ENCODE measurements at places on chromosomes 1 and 21. TPM values are rescaled to one million over a fixed set of nuclear protein-coding genes. Genes with fewer than 3 reads are reported as not detected.

DNA sequence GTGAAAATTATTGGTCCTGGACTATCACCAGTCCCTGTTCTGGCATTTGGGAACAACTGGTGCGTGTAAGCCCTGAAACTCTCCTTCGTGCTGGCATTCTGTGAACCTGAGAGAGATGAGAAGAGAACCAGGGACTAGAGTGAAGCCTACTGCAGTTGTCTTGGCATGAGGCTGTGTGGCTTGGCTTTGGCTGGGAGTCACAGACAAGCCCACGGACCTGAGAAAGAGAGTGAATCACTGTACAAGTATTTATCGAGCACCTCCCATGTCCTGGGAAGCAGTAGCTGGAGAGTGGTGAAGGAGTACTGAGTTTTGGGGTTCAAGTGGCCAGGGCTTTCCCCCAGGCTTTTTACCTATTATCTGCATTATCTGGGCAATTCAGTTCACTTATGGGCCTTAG, 63.3 kb downstream of the FGGY start:
- peak; percentile 54 for DNase-seq

GRCh38 chr1:65310078-65310587, 790 bp downstream of the DNAJC6 start:
- DNase-seq, result peak; percentile 42

Gene FAM131C
- total RNA-seq, result not detected

DNA sequence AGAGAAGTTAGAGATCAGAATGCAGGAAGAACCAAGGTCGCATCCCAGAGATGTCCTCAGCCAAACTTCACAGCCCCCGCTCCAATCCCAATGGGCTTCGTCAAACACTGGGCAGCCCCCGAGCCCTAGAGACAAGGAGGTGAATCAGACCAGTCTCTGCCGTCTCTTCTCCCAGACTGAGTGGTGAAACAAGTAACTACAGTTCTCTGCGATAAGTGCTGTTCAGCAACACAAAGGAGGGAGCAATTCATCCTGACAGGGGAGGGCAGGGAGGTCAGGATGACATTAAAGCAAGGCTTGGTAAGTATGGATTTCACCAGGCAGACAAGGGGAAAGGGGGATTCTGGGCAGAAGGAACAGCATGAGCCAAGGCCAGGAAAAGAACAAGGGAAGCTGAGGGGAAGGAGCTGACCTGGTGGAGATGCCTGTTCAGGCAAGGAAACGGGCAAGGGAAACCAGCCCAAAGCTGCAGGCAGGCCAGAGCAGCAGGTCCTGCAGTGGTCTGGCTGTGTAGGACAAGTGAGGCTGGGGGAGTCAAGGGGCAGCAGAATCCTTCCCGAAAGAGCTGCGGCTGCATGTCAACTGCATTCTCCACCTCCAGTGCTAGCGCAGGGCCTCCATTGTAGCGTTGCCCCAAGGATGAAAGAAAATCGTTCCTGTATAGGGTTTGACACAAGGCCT, 13.6 kb upstream of the ERI3 start:
- DNase-seq, result no peak

GRCh38 chr1:180217006-180217405, 13.1 kb upstream of the LHX4 start:
- DNase-seq, result no peak

DNA sequence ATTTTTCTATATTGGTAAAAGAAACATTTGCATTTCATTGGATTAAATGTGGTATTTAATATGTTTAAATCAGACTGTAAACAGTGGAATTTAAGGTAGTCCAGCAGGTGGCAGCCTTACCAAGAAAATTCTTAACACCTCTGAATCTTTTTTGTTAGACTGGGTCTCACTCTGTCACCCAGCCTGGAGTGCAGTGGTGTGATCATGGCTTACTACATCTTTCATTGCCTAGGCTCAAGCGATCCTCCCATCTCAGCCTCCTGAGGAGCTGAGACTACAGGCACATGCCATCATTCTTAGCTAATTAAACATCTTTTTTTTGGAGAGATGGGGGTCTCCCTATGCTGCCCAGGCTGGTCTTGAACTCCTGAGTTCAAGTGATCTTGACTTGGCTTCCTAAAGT, 98.8 kb downstream of the RABGAP1L start:
- peak; percentile 49 for DNase-seq

Gene SIKE1
- total RNA-seq, result 58.0 TPM

Data from fibroblast of villous mesenchyme (primary cell).